ENCODE measurements at places on chromosomes 3 and 15.

GRCh38 chr3:9913601-9914000 lies 3.3 kb upstream of the IL17RC start:
- no peak for DNase-seq

DNA sequence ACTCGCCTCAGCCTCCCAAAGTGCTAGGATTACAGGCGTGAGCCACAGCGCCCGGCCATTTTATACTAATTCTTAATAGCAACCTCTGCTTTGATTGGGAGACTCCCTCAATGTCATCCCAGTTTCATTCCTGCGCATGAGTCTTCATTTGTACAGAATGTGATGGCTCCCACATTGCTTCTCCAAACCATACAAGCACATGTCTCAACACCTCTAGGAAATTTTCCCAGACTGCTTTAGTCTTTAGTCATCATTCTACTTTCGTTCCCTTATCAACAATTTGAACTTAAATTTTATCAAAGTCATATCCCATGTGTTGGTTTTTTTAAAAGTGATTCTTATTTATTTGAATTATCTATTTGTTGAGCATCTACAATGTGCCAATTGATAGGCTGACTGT lies 58.1 kb downstream of the SNX4 start:
- DNase-seq: no peak

- DNase-seq: no peak
Measured at GRCh38 chr3:184156522-184156955, 1.4 kb downstream of the DVL3 start.

- peak; percentile 33 for DNase-seq
Measured at GRCh38 chr15:63156086-63156710, 1.1 kb downstream of the RPS27L start.

DNA sequence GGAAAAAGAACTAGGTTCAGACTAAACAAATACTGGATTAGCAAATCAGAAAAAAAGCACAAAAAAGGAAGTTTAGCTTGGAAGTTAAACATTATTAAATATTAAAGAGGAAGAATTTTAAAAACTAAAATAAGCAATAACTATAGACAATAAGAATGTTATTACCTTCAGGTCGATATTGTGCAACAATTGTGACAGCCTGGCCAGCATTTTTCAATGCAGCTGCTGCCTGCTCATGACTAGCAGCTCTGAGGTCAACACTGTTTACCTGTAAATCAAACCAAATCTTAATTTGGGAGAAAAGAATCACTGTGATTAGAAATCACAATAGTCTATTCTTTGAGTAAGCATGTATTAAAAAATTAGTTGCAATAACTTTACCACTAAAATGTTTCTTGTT lies 75.1 kb upstream of the MELTF start:
- DNase-seq: no peak

DNA sequence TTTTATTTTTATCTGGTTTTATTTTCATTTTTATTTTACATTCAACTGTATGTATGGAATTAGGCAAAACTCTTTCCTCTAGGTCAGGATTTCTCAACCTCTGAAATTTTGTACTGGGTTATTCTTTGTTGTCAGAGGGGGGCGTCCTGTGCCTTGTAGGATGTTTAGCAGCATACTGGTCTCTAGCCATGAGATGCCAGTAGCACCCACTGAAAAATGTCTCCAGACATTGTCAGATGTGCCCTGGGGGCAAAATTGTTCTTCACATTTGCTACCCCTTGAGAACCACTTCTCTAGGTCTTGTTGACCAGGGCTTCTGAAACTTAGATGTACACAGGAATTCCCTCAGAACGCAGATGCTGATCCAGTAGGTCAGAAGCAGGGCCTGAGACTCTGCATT lies 5.4 kb downstream of the CHRNA5 start:
- no peak for DNase-seq

- no peak for DNase-seq
Measured at GRCh38 chr15:80484333-80484864, 80.2 kb downstream of the ARNT2 start.

GRCh38 chr3:88469216-88469615 lies 319.5 kb downstream of the C3orf38 start:
- DNase-seq: no peak

GRCh38 chr3:121517953-121518655 lies 27.7 kb downstream of the POLQ start:
- no peak for DNase-seq

- no peak for DNase-seq
Measured at GRCh38 chr3:168532135-168532534, 436.4 kb upstream of the GOLIM4 start.

Measured in hematopoietic multipotent progenitor cell treated with erythropoietin and hydrocortisone succinate and interleukin-3 and kit ligand, for 6 days (in vitro differentiated cells).